ENCODE measurements at places on chromosomes 1 and 21.

- no peak for DNase-seq
Measured at GRCh38 chr1:34290831-34291230, 114.1 kb downstream of the C1orf94 start.

DNA sequence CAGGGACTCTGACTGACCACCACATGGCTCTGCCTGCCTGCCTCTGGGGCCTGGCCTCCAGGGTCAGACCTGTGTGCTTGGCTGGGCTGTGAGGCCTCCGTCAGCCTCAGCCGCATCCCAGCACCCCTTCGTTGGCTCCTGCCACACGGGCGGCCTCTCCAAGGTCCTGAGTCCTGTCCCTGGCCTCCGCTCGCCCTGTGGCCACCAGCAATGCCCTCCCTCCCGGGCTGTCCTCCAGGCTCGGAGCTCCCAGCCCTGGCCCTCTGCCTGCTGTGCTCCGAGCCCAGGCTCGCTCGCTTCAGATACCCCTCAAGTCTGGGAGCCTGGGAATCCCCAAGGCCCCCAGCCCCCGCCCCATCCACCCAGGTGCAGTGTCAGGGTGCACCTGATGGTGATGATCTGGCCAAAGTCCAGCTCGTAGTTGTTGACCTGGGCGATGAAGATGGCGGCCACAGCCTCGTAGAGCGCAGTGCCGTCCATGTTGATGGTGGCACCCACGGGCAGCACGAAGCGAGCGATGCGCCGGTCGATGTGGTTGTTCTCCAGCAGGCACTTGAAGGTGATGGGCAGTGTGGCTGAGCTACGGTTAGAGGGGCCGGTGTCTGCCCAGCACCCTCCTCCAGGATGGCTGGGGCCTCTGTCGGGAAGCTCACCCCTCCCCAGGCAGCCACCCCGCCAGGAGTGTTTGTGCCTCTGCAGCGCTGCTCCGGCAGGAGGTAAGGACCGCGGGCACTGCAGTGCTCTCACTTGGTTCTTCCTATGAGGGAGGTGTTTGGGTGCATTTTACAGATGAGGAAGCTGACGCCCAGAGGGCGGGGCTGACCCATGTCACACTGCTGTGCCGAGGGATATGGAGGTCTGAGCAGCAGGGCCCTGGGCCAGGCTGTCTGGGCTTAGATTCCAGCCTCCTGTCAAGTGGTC lies 28.5 kb downstream of the PODN start:
- DNase-seq = no peak

- DNase-seq = no peak
Measured at GRCh38 chr1:109151146-109151990, 37.5 kb downstream of the ELAPOR1 start.

DNA sequence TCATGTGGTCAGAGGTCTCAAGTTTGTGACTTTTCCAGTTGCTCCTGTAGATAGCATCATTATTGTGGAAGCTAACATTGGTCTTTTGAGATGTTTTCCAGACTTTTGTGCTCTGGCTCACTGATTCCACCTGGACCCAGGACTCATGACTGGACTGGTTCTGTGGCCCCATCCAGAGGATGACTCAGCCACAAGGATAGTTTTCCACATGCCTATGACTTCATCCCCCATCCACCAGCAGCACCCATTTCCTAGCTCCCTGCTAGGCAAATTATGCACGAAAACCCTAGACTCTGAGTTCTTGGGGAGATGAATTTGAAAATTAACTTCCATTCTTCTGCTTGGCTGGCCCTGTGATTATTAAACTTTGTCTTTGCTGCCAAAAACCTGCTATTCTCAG lies 949.3 kb downstream of the MRPL39 start:
- no peak for DNase-seq

GRCh38 chr21:43986544-43987451 lies 25.3 kb upstream of the TRAPPC10 start:
- no peak for DNase-seq

- no peak for DNase-seq
Measured at GRCh38 chr1:109993885-109994284, 9.3 kb downstream of the AHCYL1 start.

DNA sequence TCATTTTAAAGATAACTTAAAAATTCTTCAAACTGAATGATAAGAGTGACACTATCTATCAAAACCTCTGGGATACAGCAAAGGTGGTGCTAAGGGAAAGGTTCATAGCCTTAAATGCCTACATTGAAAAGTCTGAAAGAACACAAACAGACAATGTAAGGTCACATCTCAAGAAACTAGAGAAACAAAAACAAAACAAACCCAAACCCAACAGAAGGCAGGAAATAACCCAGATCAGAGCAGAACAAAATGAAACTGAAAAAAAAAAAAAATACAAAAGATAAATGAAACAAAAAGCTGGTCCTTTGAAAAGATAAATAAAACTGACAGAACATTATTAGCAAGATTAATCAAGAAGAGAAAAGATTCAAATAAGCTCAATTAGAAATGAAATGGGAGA lies 6.8 kb downstream of the ODF2L start:
- DNase-seq = no peak

DNA sequence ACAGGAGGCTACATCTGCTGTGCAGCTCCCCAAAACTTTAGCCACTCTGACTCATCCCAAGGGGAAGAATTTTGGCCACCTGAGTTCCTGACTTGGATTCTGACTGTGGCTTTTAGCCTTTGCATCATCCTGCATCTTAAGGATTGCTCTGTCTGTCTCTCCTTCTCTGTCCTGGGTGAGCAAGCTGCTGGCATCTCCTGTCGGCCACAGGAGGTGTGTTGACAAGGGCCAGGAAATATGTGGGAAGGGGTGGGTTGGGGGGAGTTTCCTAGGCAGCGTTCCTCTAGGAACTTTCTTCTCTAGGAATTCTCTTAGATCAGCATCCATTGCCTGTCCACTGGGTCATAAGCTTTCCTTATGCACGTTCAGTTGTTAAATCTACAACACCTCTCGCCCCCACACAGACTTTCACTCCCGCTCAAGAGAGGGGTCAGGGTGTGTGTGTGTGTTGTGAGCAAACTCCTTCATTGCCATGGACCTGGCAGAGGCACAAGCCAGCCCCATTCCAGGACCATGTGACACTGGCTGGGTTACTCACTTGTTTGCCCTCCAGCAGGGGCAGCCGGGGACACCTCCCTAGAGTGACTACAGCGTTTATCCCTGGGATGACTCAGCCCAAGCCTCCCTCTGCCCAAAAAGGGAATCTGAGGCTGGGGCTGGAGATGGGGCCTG lies 145.0 kb upstream of the DUSP10 start:
- no peak for DNase-seq

DNA sequence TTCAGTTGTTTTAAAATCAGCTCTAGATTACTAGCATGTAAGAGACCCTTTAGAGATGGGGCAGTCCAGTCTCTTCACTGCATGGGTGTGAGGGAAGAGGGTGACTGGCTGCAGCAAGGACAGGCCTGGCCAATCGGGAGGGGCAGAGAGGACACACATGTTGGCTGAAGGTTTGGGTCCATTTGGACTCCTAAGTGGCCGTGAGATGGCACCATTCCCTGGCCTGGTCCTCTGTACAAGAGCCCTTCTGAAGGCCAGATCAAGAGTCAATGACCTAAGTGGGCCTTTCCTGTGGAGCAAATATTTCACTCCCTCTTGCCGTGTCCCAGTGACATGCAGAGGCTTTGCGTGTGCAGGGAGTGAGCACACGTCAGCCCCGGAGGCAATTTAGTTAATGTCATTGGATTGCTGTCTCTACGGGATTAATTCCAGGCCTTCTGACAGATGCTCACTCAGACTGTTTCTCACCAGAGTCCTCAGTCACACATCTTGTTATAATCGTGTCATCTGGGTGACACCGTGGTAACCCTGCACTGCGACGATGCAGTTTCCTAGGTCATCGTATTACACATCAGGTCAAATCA lies 613.0 kb downstream of the NPHP4 start:
- DNase-seq = no peak

GRCh38 chr1:239719642-239720258 lies 333.4 kb downstream of the CHRM3 start:
- DNase-seq = no peak

DNA sequence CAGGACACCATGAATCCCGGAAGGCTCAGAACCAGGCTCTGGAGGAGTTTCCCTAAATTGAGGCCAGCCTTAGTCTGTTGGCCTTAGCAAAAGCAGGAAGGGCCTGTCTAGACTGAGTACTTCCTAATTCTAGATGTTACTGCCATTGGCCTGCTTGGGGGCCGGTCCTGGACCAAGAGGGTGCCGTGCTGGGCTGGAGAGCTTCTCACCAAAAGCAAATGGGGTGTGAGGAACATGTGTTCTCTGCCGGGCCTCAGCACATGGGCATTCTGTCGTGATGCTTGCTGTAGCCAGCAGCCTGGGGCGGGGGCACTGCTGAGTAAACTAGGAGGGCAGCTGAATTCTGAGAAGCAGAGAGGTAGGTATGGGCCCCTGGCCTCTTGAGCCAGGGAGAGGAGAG lies 35.7 kb upstream of the MAN1C1 start:
- DNase-seq = no peak

- no peak for DNase-seq
Measured at GRCh38 chr21:45833414-45833813, 148.2 kb upstream of the COL6A1 start.

All from cerebellar nuclear complex (tissue), 1 donor.